Stimulated activated CD8-positive, alpha-beta memory T cell treated with anti-CD3 and anti-CD28 coated beads, Interleukin-7, amount 100 ng/mL, for 1 hour (primary cell): ENCODE measurements at places on chromosomes 6 and 20.

- DNase-seq = no peak
Observed at GRCh38 chr6:134295953-134296553, 21.9 kb downstream of the SGK1 start.

- DNase-seq = no peak
Observed at GRCh38 chr6:74768120-74768519, 437.7 kb downstream of the COL12A1 start.

- DNase-seq = no peak
Observed at GRCh38 chr6:17061097-17061496, 40.8 kb upstream of the STMND1 start.

- DNase-seq = no peak
Observed at GRCh38 chr20:11379257-11380011, 538.3 kb upstream of the BTBD3 start.

DNA sequence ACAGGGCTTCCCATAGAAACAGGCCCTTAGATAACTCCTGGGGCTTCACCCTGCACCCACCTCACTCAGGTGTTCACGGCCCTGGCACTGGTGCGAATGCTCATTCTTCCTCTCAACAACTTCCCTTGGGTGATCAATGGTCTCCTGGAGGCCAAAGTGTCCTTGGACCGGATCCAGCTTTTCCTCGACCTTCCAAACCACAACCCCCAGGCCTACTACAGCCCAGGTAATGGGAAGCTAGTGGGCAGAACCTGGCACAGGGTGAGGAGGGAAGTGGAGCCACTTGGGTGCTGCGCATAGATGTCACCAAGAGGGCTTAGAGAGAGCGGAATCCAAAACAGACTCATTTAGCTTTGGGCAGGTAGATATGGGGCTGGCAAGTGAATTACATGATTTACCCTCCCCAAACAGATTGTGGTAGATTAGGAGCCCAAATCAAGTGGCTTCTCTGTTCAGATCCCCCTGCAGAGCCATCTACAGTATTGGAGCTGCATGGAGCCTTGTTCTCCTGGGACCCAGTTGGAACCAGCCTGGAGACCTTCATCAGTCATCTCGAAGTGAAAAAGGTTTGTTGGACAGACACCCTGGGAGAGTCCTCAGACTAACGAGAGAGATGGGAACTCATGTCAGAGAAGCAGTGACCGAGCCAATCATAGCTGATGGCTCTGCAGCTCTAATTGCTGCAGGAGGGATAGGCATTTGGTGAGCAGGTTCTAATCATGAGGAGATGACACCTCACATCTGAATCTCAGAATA, 8.5 kb downstream of the ABCC10 start:
- DNase-seq = no peak

GRCh38 chr20:59240006-59240405, 60.4 kb upstream of the EDN3 start:
- DNase-seq = no peak

- no peak for DNase-seq
Observed at GRCh38 chr6:138945354-138945753, 42.7 kb downstream of the REPS1 start.

DNA sequence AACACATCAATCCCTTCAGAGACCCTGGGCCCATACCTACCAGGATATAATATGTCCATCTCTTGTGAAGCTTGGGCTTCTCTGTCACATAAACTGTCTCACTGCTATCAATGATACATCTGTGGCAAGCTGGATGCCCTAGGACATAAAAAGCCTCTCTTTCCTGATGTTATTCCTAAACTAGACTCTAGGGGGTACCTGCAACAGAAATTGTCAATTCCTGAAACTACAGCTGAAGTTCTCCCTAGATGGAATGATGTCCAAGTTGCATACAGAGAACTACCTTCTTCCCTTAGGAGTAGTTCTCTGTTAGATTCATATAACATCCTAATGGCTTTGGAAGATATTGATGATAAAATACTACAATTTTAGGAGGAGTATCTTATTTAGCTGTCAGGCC, 35.8 kb downstream of the TBX18 start:
- DNase-seq = no peak

DNA sequence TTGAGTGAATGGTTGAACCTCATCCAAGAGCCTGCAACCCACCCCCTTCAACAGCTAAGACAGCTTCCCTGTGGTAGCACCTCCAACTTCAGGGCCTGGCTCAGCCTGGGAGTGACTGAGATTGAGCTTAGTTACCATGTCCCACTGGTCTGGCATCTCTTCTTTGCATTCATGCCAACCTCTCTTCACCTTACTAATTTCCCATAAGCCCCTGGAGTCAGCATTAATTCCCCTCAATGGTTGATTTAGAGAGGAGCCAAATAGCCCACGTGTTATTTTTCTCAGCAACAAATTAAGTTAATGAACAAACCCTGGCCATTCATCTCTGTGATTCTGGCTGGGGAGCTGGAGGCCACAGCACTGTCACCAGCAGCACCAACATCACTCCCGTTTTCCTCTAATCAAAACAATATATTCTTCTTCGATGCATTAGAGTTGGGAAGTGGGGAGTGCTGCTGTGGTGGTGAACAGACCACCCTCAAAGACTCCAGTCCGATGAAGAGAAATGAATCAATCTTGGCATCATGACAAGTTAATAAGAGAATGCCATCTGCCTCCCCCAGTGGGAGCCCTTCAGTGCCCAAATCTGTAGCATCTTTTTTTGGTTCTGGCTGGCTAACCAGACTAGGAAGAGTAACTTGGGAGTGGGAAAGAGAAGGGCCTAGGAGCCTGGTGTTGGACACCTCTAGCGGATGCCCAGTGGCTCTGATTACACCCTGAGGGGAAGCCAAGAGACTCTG, 316.9 kb upstream of the RNF24 start:
- no peak for DNase-seq

DNA sequence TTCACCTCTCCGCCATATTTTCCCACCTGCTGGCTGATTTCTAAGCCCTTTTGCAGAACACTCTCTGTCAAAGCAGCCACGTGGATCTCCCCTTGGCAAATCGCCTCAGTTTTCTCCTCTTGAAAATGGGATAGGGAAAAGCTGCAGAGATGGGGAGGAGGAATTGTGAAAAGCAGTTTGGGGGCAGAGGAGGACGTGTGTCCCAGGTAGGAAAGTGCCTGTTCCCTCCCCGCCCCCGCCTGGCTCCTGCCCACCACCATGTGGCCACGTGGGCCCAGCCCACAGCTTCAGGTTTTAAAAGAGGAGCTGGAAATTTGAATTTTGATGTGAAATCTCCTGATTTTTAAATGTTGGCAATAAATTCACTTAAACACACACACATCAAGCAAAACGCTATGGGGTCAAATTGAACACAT, 3.6 kb upstream of the CEBPB start:
- DNase-seq = no peak

DNA sequence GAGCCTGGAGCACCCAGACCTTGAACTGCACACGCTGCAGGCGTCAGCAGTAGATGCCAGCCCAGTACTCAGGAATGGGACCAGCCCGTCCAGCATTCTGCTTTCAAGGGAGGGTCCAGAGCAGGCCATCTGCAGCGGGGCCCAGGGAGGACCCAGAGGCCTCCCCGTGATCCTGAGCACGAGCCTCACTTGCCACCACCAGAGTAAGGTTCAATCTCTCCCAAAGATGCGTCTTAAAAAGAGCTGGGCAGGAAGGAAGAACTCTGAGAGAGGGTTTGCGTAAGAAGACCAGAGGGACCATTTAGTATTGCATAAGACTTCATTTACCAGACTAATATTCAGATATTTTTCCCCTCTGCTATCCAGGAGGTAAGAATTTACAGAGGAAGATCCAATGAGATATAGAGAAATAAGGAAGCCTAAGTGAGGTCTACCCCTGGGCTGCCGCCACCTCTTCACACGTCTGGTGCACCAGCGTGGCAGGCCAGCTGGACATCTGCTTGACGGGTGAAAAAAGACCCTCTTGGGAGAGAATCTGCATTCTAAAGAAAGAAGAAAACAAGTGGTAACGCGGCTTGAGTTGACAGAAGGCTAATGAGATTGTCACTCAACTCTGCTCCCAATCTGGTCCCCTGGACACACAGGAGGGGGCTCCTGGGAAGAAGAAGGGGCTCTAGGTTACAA, 107.3 kb downstream of the PRND start:
- no peak for DNase-seq
